ENCODE measurements at places on chromosomes 7 and 10. TPM values are rescaled to one million over a fixed set of nuclear protein-coding genes. Genes with fewer than 3 reads are reported as not detected.

GRCh38 chr7:45574669-45575500, 717 bp downstream of the ADCY1 start:
- DNase-seq = peak; percentile 44

Gene SPDYE17
- not detected for total RNA-seq

Gene FAM25C
- not detected for total RNA-seq

- no peak for DNase-seq
Measured at GRCh38 chr7:146787266-146787665, 670.7 kb downstream of the CNTNAP2 start.

Gene HECW1
- 3.0 TPM for total RNA-seq

Gene C10orf90
- total RNA-seq = 2.0 TPM

Gene HABP2
- not detected for total RNA-seq

Gene PRKAR1B
- 15.6 TPM for total RNA-seq

Gene FRMPD2
- 0.35 TPM for total RNA-seq

DNA sequence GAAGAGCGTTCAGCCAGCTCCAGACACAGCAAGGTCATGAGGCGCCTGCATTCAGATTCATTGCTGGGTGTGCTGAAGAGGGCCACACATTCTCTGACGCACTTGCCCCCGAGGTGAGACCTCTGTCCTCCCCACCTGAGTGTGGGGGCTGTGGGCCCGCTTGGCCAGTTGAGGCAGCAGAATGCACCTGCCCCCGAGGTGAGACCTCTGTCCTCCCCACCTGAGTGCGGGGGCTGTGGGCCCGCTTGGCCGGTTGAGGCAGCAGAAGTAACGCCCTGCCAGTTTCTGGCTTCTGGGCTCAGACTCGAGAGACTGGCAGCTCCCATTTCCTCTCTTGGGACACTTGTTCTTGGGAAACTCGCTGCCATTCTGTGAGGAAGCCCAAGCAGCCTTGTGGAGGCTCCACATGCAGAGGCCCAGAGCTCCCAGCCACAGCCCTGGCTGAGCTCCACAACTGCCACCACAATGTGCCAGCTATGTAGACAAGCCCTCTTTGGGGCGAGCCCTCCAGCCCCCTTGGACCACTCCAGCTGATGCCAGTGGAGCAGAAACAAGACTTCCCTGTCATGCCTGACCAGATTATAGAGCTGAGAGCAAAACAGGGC, 434.0 kb downstream of the DNAJB6 start:
- DNase-seq = no peak

Gene SPDYE2B
- total RNA-seq = not detected

GRCh38 chr10:47348661-47349470, 703 bp downstream of the RBP3 start:
- DNase-seq = no peak

DNA sequence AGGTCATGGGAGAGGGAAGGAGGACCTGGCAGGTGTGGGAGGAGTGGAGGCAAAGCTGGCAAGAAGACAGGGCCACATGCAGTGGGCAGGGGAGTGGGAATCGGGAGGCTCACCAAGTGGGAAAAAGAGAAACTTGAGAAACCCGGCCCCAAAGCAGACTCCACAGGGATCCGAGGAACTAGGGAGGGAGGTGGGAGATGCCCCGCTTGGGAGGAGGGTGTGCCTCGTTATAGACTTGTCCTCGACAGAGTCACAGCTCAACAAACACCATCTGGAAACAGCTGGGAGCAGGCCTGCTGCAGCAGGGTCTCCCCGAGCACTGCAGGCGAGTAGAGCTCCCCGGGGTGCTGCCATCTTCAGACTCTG, 54.8 kb downstream of the MKI67 start:
- no peak for DNase-seq

Gene SPDYE9
- total RNA-seq = not detected

GRCh38 chr10:49614242-49615198, 683 bp downstream of the CHAT start:
- DNase-seq = no peak

- no peak for DNase-seq
Measured at GRCh38 chr7:114932991-114933390, 11.1 kb downstream of the MDFIC start.

GRCh38 chr7:28174901-28175661, 5.5 kb downstream of the JAZF1 start:
- DNase-seq = no peak

Gene TMEM225B
- not detected for total RNA-seq

Data from PC-3 (cell line).